T-helper 9 cell (primary cell): ENCODE measurements at places on chromosomes 7 and 10.

DNA sequence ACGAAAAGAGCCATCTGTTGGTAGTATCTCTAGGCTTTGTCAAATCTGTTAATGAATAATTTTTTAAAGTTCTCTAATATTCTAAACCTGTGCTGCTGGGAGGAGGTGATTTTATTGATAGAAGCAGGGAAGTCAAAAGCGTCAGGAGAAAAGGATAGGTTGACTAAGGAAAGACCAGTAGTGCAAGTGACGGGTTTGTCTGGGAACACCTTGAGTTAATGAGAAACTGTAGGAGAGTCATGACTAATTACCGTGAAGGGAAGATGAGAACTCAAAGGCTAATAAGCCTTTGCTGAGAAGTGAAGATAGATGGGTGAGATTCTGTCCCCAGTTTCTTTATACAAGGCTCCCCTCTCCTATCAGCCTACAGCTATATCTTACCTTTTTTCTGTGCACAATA, 5.0 kb upstream of the PDK4 start:
- DNase-seq = no peak

- no peak for DNase-seq
Measured at GRCh38 chr10:116748041-116748440, 5.7 kb upstream of the HSPA12A start.

DNA sequence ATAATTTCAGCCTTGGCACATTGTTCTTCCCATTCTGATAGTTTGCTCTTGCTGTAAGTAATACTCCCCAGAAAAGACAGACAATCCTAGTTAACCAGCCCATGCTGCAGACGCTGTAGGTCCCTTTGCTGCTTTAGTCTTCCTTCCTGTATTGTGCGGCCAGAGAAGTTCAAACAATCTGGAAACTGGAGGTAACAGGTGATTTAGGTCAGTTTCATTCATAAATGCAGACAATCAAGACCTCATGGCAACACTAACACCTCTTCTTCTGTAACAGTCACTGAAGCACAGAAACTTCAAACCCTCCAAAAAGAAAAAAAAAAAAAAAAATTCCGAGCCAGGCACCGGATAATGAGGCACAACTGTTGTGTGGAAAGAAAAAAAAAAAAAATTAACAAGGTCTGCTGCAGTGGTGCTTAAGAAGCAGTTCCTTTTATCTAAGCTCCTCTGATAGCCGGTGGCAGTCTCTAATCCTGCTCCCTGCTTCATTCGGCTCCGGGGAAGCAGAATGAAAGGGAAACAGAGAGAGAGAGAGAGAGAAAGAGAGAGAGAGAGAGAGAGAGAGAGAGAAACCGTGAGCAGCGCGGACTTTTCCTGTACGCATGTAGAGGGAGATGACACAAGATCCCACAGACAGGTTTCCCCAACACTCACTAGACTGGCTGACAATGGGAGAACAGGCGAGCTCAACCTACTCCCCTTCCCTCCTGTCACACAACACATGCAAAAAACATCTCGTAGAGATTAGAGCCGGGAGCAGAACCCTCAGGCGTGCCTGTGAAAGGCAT, at the start of gene SEMA3A:
Gene SEMA3A (minus strand): TSS at position 306 of the 788 bp plus-strand sequence. CDS start 203 bp downstream, at position 103.
- no peak for DNase-seq

- no peak for DNase-seq
Measured at GRCh38 chr7:18540396-18540795, 44.8 kb downstream of the HDAC9 start.

GRCh38 chr10:97080051-97080776, 105.5 kb downstream of the SLIT1 start:
- DNase-seq = no peak

DNA sequence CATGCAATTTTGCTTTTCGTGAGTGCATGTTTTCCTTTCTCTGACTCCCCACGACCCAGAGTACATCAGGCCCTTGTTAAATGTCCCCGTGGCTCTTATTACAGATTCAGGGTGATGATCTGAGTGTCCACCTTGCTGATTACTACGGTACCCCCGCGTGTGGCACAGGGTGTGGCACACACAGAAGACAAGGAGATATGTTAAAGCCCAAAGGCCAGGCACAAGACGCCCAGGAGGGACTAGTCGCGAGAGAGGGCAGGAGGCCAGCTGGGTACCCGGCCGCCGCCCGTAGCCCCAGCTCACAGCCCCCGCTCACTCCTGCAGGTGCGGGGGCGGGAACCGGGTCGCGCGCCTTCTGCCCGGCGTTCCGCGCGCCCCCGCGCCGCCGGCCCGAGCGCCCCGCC, 281 bp upstream of the EXOC6 start:
- no peak for DNase-seq

GRCh38 chr10:83178526-83178925, 960.8 kb upstream of the GHITM start:
- no peak for DNase-seq

GRCh38 chr10:102458656-102459055, 7.3 kb upstream of the C10orf95 start:
- no peak for DNase-seq

- DNase-seq = no peak
Measured at GRCh38 chr7:25598765-25599164, 370.5 kb upstream of the NPVF start.

- no peak for DNase-seq
Measured at GRCh38 chr7:93027044-93027443, 90.7 kb downstream of the SAMD9 start.

GRCh38 chr7:66054063-66054462, 21.6 kb upstream of the ASL start:
- DNase-seq = no peak

DNA sequence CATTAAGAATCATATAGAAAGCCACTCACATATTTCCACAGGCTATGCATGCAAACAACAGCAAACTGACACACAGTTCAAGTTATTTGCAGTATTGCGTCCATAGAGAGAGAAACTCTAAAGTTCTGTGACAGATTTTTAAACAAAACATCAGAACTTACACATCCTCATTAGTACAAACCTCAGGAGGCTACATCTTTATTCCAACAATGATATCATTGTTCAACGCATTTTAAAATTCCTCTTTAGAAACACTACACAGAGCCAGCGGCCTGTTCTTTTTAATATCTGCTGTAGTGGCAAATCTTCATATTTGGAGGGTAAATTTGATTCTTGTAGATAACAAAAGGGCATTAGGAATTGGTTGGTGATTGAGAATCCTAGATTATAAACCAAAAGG, 55.9 kb upstream of the NFE2L3 start:
- no peak for DNase-seq

GRCh38 chr7:148589640-148590039, 926 bp upstream of the C7orf33 start:
- no peak for DNase-seq

- no peak for DNase-seq
Measured at GRCh38 chr10:35783305-35783838, 141.3 kb upstream of the FZD8 start.

- no peak for DNase-seq
Measured at GRCh38 chr10:80281784-80282765, 7.4 kb downstream of the MAT1A start.

DNA sequence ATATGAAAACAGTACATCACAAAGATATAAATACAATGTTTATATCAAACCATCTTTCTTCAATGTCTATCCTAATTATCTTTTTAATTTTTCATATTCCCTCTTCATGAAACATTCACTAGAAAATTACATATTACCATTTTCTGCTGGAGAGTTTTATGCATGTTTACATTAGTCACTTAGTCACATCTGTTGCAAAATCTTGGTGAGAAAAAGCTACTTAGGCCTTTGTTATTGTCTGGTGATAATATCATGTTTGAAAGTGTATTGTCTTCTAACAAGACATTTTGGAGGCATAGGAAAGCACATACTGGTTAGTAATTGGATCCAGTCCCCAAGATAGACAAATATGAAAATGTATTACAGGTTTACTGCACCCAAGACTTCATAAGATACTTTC, 163.6 kb downstream of the GNAI1 start:
- no peak for DNase-seq

DNA sequence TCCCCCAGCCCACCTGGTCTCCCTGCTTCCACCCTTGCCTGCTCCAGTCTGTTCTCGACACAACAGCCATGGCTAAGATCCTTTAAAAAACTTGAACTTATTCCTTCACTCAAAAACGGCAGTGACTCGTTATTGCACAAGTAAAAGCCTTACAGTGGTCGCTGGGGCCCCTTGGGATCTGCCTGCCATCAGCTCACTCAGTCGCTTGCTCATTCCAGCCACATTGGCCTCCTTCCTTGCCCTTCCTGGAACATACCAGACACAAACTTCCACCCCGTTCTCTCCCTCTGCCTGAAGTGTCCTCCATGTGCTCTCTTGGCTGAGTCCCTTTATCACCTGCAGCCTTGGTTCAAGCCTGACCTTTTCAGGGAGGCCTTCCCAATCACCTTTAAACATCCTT, 4.7 kb downstream of the CCNY start:
- no peak for DNase-seq

DNA sequence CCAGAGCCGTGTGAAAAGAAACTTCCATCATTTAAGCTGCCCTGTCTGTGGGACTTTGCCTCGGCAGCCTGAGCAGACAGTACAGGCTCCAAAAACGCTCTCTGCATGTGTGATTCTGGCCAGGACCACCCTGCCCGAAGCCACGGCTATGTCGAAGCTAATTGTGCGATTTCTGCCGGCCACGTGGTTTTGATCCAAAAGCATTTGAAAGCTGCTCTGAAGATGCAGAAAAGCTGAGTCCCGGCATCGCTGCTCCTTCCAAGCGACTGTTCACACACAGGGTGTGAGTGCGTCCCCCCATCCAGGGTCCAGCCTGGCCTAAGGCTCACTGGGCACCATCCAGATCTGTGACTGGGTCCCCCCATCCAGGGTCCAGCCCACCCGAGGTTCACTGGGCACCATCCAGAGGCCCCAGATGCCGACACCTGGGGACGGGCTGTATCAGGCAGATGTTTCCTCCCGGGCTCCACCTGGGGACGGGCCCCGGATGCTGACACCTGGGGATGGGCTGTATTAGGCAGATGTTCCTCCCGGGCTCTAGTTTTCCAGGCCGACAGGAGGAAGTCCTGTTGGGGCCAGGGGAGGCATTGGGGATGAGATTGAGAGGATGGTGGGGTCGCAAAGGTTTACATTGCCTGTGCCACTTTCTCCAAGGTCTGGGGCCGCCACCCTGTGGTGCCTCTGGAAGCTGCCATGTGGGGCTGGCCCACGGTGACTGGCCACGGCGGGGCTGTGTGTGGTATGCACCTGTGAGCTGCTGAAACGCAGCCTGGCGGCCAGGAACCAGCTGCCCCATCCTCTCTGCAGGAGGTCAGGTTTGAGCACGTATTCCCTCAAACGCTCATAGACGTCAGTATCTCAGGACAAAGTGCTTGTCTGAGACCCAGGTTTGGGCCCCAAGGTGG, 527.4 kb downstream of the DNAJB6 start:
- DNase-seq = no peak

GRCh38 chr7:150323682-150324372, 482 bp upstream of the ACTR3C start:
- DNase-seq = no peak

GRCh38 chr7:159059629-159060028, 85.0 kb downstream of the VIPR2 start:
- DNase-seq = no peak

GRCh38 chr7:148289630-148290029, 300.9 kb upstream of the C7orf33 start:
- no peak for DNase-seq

GRCh38 chr10:3516234-3516922, 268.6 kb downstream of the KLF6 start:
- no peak for DNase-seq

GRCh38 chr7:44277851-44278250, 47.5 kb downstream of the CAMK2B start:
- no peak for DNase-seq

GRCh38 chr10:96072674-96073073, 29.3 kb downstream of the CCNJ start:
- DNase-seq = no peak

DNA sequence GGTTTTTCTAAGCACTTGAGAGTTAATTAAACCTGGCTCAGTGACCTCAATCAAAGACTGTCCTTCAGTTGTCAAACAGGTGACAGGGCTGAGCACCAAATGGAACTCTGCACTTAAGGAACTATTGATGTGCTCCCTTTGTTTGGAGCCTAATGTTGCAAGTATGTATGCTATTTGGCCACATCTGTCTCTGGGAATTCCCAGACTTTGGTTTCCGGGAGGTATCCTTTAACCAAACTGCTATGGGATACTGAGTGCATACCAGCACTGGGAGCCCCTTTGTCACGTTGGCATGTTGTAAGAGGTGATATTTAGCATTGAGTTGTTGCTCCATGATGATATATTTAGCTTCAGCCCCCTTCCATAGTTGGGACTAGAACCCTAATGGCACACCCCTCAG, 25.2 kb downstream of the ASZ1 start:
- no peak for DNase-seq

- DNase-seq = no peak
Measured at GRCh38 chr7:30459591-30460245, 18.9 kb downstream of the NOD1 start.

DNA sequence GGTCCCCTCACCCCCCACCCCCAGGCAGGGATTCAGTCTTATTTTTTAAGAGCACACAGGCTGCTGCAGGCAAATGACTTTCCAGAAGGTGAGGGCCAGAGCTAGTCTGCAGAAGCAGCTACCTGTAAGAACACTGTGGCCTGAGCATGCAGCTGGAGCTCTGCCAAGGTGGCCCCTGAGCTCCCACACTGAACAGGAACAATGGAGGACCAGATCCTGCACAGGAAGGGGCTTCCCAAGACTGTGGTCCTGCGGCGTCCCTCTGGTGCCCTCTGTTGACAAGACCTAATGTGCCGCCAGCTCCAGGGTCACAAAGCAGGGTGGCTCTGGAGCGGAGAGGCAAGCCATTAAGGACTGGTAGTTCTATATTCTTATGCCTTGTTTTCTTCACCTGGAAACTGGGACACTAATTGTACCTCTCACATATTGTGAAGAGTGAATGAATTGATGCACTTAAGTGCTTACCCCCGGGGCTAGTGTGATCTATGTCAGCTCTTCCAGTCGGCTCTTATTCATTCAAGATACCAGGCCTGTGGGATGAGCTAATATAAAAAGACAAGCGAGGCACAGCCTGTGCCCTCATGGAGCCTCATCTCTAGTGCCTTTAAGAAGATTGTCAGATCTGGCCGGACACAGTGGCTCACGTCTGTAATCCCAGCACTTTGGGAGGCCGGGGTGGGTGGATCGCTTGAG, 8.0 kb upstream of the BEND7 start:
- DNase-seq = no peak

DNA sequence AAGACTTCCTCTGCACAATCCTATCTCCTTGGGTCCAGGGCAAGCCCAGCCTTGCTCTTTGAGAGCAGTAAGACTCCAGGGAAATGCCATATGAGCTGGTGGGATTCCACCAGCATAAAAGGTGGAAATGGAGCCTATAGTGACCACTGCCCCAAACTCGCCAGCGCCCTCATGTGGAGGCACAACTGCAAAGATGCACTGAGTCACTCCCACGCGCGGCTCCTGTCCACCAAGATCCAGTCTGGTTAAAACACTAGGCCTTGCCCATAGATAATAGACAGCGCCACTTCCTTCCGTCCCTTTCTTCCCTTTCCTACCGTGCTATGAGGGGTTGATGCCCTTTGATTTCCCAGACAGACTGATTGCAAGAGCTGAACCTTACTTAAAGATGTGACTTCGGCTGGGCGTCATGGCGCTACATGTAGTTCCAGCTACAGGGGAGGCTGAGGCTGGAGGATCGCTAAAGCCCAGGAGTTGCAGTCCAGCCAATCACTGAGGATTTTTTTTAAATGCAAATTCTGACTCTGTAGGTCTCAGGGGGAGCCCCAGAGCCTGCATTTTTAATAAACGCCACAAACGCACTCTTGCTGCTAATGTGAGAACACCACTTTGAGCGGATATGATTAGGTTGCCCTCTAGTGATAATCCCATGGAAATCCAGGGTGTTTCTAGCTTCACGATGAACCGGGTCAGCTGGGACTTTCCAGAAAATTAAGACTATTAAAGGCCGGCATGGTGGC, 136.5 kb downstream of the EPC1 start:
- no peak for DNase-seq

GRCh38 chr7:110283056-110283455, 807.9 kb upstream of the LRRN3 start:
- DNase-seq = no peak
